ENCODE measurements at places on chromosomes 4 and X.

DNA sequence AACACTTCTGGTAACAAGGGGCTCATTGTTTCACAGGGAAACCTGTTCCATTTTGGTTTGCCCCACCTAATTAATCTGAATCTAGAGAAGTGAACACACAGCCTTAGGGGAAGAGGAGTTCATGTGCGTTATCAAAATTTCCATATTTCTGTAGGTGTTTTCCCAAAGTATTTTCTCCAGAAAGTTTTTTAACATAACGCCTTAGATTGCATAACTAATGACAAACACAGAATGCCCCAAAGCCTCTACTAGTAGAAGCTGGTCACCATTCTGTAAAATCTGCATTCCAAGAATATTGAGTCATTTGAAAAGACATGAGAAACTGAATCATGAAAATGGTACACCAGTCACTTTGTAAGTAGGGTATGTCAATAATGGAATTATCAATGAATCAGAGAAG is 41.1 kb downstream of the IL13RA2 start:
- DNase-seq = no peak

GRCh38 chr4:53076374-53076958 is 214.3 kb downstream of the RASL11B start:
- DNase-seq = no peak

GRCh38 chrX:106208154-106208553 is 40.0 kb downstream of the PWWP3B start:
- no peak for DNase-seq

- DNase-seq = no peak
These were observed 66.4 kb upstream of the GPR174 start for GRCh38 chrX:79078114-79078513.

- DNase-seq = no peak
These were observed 110.1 kb upstream of the VEGFC start for GRCh38 chr4:176902710-176903323.

GRCh38 chrX:97867266-97867665 is 983.6 kb downstream of the RPA4 start:
- no peak for DNase-seq

DNA sequence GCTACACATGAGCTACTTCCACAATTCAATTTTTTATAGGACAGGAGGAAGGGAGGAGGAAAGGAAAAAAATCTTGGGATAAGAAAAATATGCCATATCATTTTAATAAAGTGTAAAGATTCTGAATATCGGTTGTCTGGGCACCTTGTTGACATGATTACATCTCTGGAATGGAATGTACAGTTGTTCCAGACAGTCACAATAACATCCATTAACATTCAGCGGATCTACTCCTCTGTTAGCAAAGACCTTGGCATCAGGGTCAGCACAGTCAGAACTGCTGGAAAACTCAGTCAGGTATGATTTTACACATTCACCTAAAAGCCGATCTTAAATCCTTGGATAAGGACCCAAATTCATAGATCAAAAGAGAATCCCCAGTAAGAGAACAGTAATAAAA is 85.4 kb upstream of the ARMCX2 start:
- DNase-seq = no peak

DNA sequence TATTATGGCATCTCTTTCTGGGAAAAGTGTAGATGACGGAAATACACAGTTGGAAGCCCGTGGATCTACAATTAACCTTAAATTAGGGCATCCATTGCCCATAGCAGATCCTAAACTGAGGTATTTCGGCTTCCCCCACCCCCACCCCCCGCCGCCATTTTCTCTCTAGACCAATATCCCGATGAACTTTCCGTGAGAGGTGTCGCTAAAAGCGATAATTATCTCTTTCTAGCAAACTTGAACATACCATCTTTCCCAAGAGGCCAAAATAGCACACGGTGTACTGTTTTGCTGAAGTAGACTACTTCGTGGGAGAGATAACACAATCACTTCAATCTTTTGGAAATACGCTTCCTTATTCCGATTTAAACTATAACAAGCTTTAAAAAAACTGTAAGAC is 554 bp downstream of the KLHL15 start:
- no peak for DNase-seq

DNA sequence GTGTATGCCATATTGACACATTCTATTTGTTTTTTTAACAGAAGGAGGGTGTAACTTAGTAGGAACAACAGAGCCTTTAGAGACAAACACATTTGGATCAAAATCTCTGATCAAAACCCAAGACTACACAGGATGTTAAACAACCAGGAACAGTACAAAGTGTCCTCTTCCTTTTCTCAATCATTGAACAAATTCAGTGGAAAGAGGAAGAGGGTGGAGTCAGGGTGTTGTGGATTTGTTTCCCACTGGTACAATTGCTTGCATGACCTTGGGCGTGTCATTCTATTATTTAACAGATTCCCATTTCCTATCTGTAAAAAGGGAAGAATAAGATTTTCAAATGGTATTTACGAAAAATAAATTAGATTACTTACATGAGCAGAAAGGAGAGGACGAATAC is 1162.8 kb upstream of the PRKX start:
- no peak for DNase-seq

GRCh38 chr4:6264225-6264540 is 5.5 kb upstream of the WFS1 start:
- DNase-seq = peak; percentile 13

Data from CD4-positive, alpha-beta T cell (primary cell).